ENCODE measurements at places on chromosomes 16 and 17.

- DNase-seq = no peak
Measured at GRCh38 chr16:18969855-18970240, 13.9 kb upstream of the TMC7 start.

GRCh38 chr16:81616321-81617020, 162.6 kb upstream of the PLCG2 start:
- DNase-seq = peak; percentile 80

DNA sequence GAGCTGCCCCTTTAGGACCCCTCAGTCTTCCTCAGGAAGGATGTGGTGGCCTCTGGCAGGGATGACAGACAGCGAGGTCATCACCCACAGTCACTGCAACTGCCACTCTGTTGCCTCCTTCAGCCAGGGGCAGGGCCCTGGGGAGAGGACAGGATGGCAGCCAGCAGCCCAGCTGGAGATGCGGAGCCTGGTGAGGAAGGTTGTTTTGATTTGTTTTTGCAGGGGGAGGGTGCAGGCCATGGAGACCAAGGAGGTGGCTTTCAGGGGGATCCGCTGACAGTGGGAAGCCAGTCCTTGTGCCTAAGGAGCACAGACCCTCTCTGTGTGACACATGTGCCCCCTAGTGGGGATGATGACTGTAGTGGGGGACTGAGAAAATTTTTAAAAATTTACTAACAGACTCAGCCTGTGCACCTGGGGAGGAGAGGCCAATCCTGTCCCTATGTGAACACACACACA, 7.4 kb downstream of the PRCD start:
- peak; percentile 65 for DNase-seq

DNA sequence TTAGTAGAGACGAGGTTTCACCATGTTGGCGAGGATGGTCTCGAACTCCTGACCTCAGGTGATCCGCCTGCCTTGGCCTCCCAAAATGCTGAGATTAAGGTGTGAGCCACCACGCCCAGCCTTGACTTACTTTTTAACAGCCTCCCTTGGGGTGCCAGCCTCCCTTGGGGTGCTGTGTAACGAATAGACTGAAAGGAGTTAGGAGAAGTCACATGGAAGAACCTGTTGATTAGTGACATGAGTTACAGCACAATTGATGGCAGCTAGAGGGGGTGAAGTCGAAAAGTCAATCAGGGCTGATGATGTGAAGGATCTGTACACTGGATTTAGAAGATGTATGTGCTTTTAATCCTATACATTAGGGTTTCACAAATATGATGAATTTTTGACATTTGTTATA, 39.4 kb upstream of the CDR2 start:
- DNase-seq = no peak

DNA sequence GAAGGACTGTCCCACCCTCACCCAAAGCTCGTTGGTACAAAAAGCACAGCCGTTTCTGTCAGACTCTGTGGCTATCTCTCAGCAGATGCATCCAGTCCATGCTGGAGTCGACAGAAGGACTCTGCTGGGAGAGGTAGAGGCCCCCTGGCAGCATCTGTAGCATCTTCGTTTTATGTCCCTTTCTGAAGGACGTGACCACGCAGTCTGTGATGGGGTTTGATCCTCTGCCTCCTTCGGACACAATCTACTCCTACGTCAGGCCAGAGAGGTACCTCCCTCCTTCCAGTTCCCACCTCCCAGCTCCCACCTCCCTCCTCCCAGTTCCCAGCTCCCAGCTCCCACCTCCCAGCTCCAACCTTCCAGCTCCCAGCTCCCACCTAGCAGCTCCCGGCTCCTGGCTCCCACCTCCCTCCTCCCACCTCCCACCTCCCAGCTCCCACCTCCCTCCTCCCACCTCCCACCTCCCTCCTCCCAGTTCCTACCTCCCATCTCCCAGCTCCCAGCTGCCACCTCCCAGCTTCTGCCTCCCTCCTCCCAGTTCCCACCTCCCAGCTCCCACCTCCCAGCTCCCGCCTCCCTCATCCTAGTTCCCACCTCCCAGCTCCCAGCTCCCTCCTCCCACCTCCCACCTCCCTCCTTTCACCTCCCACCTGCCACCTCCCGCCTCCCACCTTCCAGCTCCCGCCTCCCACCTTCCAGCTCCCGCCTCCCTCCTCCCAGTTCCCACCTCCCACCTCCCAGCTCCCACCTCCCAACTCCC, 11.4 kb upstream of the MC1R start:
- no peak for DNase-seq

GRCh38 chr16:14438256-14438655, 191.8 kb downstream of the PARN start:
- no peak for DNase-seq

DNA sequence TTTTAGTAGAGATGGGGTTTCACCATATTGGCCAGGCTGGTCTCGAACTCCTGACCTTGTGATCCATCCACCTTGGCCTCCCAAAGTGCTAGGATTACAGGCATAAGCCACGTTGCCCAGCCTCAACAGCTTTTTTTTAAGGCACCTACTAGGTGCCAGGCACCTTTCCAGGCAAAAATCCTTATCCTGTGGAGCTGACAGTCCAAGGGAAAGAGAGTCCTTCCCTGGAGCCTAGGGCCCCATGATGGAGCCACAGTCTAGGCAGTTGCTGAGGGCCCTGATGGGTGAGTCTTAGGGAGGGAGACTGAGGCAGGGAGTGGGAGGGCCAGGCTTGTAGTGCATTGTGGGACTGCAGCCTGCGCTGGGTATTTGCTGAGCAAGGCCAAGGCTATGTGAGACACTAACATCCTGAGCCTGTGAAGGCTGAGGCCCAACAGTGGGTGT, 79.6 kb upstream of the TOB1 start:
- no peak for DNase-seq

DNA sequence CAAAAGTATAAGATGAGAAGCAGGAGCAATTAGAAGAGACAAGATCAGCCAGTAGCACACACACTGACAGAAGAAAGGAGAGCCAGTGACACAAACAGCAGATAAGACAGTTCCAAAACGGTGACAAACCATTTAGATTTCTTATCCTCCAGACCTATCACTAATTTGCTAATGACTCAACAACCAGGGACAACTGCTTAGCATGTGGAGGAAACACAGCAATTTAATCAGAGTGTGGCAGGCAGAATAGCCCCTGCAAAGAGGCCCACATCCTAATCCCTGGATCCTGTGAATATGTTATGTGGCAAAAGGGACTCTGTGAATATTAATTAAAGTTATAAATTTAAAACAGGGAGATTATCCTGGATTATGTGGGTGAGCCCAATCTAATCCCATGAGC, 81.1 kb downstream of the CACNG1 start:
- DNase-seq = no peak

- no peak for DNase-seq
Measured at GRCh38 chr16:2769100-2769529, 8.0 kb downstream of the ELOB start.

GRCh38 chr16:56525236-56525635, 5.4 kb upstream of the BBS2 start:
- DNase-seq = no peak

DNA sequence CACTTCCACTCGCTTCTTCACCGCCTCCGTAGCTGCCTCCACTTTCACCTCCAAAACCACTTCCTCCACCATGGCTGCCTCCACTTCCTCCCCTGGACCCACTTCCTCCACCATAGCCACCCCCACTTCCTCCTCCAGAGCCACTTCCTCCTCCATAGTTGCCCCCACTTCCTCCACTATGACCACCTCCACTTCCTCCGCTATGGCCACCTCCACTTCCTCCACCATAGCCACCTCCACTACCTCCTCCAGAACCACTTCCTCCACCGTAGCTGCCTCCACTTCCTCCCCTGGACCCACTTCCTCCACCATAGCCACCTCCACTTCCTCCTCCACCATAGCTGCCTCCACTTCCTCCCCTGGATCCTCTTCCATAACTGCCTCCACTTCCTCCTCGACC, 4.5 kb downstream of the KRT9 start:
- DNase-seq = no peak

DNA sequence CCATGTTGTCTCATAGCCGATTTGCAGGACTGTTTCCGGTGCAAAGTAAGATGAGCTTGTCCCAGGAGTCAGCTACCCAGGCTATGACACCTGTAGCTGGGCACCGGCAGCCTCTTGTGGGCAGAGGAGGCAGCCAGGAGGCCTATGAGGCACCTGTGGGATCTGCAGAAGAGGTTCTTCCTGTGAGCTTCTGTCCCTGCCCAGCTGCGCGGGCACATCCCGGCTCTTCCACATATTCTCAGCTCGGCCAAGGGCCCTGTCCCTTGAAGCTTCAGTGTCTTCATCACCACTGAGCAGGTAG, 21.3 kb upstream of the CAPN15 start:
- DNase-seq = no peak

DNA sequence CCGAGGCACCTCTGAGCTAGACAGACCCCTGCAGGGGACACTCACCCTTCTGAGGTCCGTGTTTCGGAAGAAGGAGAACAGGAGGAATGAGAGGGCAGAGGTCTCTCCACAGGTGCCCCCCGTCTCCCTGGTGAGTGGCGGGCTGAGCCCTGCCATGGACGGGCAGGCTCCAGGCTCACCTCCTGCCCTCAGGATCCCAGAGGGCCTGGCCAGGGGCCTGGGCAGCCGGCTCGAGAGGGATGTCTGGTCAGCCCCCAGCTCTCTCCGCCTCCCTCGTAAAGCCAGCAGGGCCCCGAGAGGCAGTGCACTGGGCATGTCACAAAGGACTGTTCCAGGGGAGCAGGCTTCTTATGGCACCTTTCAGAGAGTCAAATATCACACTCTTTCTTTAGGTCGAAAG, 62.8 kb downstream of the DHRS7C start:
- no peak for DNase-seq

- no peak for DNase-seq
Measured at GRCh38 chr17:83179374-83179773, 100.0 kb downstream of the METRNL start.

GRCh38 chr17:78535273-78536197, 41.7 kb downstream of the DNAH17 start:
- no peak for DNase-seq

DNA sequence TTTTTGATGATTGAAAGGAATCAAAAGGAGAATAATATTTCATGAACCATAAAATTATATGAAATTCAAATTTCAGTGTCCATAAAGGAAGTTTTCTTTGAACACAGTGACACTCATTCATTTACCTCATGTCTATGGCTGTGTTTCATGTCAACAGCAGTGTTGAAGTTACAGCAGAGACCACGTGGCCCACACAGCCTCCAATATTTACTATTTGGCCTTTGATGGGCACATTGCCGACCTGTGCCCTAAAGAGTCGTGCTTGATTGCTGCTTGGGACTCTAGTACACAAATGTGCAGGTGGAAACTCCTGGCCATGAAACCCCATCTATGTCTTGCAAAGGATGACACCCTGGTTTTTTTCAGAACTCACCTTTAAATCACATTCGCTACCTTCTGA, 57.0 kb downstream of the CES1 start:
- no peak for DNase-seq

DNA sequence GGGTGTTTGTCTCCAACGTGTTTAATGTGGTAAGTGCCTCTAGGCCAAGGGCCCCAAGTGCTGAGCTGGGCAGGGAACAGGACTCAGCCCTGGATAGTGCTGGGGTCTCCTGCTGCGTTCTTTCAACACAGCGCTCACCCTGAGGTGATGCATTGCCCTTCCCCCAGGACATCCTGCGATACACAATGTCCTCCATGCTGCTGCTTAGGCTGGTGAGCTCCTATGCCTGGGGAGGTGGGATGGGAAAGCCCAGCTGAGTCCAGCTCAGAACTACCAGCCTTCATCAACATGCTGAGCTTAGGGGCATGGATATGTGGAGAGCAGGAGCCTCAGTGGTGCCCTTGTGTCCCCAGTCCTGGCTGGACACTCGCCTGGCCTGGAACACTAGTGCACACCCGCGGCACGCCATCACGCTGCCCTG, 563 bp downstream of the ZACN start:
- DNase-seq = peak; percentile 19

DNA sequence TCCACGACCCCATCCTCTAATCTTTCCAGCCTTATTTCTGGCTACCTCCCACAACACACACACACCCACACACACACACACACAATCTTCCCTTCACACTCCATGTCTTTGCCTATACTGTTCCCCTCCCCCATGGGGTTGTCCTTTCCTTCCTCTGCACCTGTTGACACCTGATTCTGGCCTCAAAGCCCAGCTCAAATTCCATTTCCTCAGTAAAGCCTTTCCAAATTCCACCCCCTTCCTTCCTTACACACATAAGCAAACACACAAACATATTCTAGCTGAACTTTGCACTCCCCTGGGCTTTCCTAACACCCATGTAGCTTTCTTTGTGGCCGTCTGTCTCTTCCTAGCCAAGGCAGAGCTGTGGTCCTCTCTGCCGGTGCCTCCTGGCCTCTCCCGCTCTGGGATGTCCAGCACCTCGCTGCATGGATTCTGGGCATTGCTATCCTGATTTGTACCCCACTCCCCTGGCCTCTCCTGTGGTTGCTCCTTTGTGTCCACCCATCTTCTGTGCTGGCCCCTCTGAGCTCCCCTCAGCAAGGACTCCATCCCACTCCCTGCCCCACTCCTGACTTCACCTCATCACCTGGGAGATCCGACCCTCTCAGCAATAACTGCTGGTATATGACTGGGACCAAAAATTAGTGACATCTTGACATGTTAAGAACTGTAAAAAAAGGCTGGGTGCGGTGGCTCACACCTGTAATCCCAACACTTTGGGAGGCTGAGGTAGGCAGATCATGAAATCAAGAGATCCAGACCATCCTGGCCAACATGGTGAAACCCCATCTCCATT, 8.4 kb upstream of the SRCIN1 start:
- no peak for DNase-seq

DNA sequence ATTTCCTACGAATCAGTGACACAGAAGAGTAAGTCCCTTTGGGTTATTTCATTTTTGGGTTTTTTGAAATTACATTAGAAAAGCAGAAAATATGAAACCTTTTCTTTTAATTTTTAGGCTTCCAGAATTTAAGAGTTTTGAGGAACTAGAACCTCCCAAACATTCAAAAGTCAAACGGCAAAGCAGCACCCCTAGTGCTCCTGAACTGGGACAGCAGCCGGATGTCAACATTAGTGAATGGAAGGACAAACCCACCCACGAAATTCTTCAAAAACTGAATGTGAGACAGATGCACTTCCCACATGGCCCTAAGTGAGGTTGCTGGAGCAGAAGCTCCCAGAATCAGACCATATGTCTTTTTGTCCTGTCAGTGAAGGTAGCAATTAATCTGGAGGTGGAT, 199.4 kb downstream of the PHKB start:
- DNase-seq = no peak

DNA sequence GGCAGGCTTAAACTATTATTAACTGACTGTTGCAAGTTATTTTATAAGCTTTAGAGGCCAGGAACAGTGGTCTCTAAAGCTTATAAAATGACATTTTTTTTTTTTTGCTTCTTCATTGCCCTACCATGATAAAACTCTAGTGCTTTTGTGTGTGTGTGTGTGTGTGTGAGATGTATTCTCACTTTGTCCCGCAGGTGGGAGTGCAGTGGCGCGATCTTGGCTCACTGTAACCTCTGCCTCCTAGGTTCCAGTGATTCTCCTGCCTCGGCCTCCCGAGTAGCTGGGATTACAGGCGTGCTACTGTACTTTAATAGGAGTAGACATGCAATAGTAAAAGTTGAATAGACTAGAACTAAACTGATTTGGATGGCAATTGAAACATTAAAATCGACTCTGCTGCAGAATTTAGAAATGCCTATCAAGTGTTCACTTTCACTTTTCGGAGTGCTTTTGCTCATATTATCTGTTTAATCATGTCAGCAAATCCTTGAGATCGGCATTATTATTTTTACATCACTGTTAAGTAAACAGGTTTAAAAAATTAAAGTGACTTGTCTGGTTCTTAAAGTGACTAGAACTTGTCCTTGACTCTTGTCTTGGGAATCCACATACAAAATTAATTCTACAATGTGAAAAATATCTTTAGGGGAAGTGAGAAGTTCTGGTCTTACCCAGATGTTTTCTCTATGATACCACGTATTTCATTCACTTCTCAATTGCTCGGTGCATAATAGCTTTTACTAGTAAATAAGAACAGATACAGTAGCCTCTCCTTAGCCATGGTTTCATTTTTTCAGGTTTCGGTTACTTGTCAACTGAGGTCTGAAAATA, 8.4 kb upstream of the PCTP start:
- no peak for DNase-seq

All from stimulated activated CD4-positive, alpha-beta T cell treated with anti-CD3 and anti-CD28 coated beads, Interleukin-15, amount 100 ng/mL, for 24 hours (primary cell).